ENCODE measurements at places on chromosomes 3 and 15.

GRCh38 chr3:149605902-149606301 is 51.9 kb downstream of the WWTR1 start:
- DNase-seq: peak; percentile 41

GRCh38 chr3:190716961-190717360 is 145.5 kb downstream of the GMNC start:
- no peak for DNase-seq

GRCh38 chr3:150610785-150611184 is 7.7 kb downstream of the SELENOT start:
- DNase-seq: no peak

DNA sequence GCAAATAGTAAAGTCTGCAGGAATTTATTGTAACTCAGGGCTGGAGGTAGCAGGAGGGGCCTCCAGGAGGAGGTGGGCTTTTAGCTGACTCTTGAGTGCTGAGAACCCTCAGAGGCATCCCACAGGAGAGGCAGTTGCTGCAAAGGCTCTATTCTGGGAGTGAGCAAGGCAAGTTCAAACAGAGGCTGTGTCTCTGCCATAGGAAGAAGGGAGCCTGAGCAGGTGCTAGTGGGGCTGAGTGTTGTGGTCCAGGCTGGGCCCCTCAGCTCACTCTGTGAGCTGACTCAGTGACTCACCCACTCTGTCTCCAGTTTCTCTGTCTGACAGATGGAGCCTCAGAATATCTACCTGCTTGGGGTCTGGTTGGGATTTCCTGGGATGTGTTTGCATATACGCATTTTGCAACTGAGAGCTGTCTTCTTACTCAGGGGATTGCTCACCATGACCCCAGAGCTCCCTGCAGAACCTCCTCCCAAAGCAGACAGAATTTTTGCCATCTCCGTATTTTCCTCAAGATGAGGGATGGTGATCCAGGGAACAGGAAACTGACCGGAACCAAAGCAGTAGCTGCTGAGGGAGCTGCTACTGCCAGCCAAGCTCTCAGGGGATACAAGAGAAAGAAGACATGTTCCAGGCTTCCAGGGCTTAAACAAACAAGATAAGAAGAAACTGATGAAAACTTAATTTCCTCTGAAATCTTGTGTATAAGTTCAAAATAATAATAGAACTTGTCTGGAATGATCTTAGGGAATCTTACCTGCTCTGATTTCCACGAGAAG is 13.6 kb upstream of the NOX5 start:
- DNase-seq: no peak

- DNase-seq: no peak
Observed at GRCh38 chr3:20353286-20353685, 167.3 kb upstream of the SGO1 start.

DNA sequence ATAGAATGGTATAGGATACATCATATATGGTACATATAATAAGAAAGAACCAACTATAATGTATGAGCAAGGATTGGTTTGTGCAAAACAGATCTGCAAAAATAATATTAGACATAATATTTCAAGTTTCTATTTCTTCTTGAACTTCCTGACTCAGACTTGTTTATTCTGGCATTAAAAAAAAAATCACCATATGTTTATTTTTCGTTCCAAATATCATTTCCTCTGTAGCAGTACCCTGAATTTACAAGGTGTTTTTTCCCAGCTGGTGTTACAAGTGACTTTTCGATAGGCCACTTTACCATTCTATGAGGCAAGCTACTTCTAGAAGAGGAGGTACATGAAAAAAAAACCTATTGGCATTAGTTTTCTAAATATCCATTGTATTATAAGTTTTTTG is 785.0 kb downstream of the PDCD6IP start:
- no peak for DNase-seq

DNA sequence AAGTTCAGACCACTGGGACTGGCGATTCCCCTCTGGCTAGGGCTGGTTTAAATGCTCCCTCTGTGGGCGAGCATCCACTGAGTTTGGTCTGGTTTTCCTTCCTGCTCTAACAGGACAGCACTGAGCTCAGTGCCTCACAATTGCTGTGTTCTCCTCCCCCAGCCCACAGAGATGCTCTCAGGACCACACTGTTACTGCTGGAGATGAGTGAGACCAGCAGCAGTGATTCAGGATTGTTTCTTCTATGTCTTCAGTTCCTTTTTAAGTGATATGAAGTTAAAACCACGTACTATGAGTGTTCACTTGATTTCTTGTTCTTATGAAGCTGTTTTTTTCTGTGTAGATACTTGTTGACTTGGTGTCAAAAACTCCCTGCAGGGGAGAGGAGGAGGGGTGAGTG is 180.4 kb upstream of the COL8A1 start:
- DNase-seq: no peak

DNA sequence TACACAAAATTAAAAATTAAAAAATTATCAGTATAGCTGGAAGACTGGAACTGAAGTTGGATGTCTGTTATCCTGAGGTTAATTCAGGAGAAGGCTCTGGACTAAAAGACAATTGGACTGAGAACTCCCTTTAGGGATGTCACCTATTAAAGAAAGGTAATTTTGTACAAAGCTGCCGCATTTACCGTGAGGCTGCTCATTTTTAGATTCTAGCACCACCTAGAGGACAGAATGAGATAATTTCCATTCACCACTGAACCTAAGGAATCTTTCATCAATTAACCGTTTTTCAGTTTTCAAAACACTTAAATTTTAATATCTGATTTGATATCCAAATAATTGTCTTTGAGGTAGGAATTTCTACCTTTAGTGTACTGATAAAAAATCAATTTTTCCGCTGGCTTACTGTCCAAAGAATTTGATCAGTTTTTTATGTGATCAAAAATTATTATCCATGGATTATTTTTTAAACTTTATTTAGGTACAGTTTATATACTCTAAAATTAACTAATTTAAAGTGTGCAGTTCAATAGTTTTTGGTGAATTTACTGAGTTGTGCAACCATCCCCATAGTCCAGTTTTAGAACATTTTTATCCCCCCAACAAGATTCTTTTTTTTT is 106.7 kb upstream of the TNIK start:
- DNase-seq: peak; percentile 70

- peak; percentile 71 for DNase-seq
Observed at GRCh38 chr3:116863822-116864589, 154.4 kb downstream of the TUSC7 start.

All from astrocyte of the hippocampus (primary cell).